ENCODE measurements at places on chromosomes 2 and 18. TPM values are rescaled to one million over a fixed set of nuclear protein-coding genes. Genes with fewer than 3 reads are reported as not detected.

DNA sequence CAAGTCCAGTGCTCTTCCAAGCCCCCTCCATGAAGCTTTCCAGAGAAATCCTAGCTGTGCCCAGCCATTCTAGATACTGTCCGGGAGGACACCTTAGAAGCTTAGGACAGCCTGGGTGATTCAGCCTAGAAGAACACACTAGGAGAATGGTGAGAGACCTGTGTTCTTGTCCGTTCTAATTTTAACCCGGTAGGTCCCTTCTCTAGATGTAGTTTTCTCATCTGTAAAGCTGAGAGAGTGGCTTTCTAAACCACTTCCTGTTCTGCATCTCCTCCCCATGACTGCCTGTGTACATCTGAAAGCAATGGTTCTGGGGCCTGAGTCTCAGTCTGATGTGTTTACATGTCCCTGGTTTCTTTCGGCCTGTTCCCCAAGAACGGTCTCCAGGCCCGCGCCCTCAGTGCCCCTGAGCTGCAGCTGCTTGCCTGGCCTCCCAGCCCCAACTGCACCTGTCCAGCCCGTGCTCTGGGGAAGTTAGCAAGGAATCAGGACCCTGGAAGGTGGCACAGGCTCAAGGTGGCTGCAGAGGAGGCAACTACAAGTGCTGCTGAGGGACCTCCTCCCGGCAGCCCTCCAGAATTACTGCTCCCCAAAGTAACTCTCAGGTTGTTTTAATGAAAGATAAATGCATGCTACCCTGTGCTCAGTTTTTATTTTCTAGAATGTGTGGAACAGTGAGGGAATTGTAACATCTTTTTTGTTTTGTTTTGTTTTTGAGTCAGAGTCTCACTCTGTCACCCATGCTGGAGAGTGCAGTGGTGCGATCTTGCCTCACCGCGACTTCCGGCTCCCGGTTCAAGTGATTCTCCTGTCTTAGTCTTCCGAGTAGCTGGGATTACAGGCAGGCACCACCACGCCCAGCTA is 105.9 kb downstream of the LBH start:
- DNase-seq = no peak
- no peak overlapping the region for H3K4me3 ChIP-seq
- no peaks in the 10 kb centered on the region for H3K36me3 ChIP-seq
- no peak overlapping the region for H3K27ac ChIP-seq
- no peaks in the 10 kb centered on the region for H3K4me1 ChIP-seq
- no peaks in the 10 kb centered on the region for H3K27me3 ChIP-seq

DNA sequence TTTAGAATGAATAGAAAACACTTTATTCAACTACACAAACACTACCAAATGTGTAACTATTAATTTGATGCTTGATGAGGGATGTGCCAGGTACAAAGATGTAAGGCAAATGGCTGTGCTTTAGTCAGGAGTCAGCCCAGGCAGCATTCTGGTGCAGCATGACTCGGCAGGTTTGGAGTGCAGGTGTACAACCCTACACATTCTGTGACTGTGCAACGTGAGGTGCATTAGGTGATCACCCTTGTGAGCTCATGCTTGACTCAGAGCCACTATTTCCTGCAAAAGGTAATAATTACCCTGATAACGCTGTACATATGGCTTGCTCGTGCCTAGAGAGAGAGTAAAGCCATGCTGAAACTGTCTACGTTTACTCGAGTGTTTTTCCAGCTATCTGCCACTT is 288.7 kb upstream of the DSEL start:
- no peak overlapping the region for H3K27ac ChIP-seq

DNA sequence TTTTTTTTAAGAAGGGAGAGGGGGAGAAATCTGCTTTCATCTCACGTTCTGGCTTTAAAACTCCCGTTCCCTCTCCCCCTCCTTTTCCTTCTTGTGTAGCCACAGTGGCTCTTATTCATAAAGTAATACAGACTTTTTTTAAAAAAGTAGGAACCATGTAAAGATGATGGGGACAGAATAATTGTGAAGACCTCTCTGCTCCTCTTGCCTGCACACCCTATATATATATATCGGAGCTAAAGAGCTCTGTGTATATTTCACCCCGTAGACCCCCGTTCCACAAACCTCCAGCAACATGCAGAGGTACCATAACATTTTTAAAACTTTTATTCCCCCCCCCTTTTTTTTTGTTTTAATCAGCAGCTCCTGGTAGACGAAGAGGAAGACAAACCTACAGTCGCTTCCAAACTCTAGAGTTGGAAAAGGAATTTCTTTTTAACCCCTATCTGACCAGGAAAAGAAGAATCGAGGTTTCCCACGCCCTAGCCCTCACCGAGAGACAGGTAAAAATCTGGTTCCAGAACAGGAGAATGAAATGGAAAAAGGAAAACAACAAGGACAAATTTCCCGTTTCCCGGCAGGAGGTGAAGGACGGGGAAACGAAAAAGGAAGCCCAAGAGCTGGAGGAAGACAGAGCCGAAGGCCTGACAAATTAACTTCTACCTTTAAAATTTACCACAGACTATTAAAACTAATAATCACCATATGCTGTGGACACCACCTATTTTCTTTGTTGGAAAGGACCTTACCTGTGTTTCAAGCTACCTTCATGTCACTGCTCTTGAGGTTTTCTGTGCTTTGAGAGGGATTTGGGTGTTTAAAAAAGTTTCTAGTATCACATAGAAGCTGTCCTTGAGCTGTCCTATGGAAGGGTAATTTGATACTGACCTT is 1.7 kb downstream of the HOXD8 start:
- H3K27me3 ChIP-seq = no peaks in the 10 kb centered on the region
- H3K27ac ChIP-seq = no peak overlapping the region
- peaks cover 16% of the 10 kb centered on the region for H3K4me1 ChIP-seq
- DNase-seq = no peak
- H3K36me3 ChIP-seq = no peaks in the 10 kb centered on the region
- no peak overlapping the region for H3K4me3 ChIP-seq

DNA sequence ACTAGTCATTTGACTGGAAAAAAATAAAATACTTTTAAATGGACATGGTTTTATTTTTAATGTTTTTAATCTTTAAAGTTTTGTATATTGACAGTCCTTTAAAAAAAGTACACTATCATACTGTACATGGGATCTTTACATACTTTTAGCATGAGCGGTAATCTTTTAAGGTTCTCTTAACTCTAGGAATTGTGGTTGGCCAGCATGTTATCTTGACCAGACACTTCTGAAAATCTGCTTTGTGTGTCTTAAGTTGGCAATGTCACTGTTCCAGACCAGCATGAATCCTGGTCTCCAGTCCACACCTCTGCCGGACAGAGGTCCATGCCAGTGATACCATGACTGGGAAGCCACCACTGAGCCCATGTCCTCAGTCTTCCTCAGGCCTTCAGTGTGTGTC is 17.7 kb downstream of the ITGB1BP1 start:
- no peak for DNase-seq
- no peaks in the 10 kb centered on the region for H3K4me1 ChIP-seq
- H3K27me3 ChIP-seq = no peaks in the 10 kb centered on the region
- H3K4me3 ChIP-seq = no peak overlapping the region
- H3K36me3 ChIP-seq = no peaks in the 10 kb centered on the region

GRCh38 chr2:152646264-152646663 is 71.0 kb downstream of the PRPF40A start:
- no peak for DNase-seq
- no peak overlapping the region for H3K4me3 ChIP-seq
- H3K4me1 ChIP-seq = peaks cover 13% of the 10 kb centered on the region
- H3K36me3 ChIP-seq = no peaks in the 10 kb centered on the region
- H3K27me3 ChIP-seq = no peaks in the 10 kb centered on the region

GRCh38 chr2:20584399-20585358 is 66.2 kb downstream of the HS1BP3 start:
- peaks cover 31% of the 10 kb centered on the region for H3K4me1 ChIP-seq
- peak; percentile 72 for DNase-seq
- H3K36me3 ChIP-seq = no peaks in the 10 kb centered on the region
- H3K27ac ChIP-seq = peak overlapping the region; percentile 88

GRCh38 chr2:46066601-46067000 is 230.6 kb upstream of the EPAS1 start:
- no peak for DNase-seq
- no peaks in the 10 kb centered on the region for H3K36me3 ChIP-seq
- H3K4me1 ChIP-seq = peaks cover 6% of the 10 kb centered on the region
- no peak overlapping the region for H3K27ac ChIP-seq

DNA sequence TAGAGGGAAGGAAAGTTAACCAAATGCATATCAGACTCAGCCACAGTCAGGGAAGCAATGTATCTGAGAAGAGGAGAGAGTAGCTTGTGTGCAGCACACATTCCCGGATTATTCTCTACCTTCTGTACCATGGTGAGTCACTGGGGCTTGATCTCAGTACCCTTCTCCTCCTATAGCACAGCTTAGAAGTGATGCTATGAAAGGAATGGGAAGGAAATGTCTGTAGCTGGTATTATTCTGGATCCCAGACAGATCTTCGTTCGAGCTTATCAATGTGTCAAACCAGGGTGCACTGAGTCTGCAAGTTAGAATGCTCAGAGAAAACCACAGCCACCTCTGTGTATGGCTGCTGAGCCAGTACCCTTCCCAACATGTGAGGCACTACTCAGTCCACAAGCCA is 88.0 kb upstream of the NFU1 start:
- H3K36me3 ChIP-seq = peaks cover 5% of the 10 kb centered on the region
- no peaks in the 10 kb centered on the region for H3K4me1 ChIP-seq
- no peaks in the 10 kb centered on the region for H3K27me3 ChIP-seq
- H3K4me3 ChIP-seq = no peak overlapping the region
- no peak overlapping the region for H3K27ac ChIP-seq

DNA sequence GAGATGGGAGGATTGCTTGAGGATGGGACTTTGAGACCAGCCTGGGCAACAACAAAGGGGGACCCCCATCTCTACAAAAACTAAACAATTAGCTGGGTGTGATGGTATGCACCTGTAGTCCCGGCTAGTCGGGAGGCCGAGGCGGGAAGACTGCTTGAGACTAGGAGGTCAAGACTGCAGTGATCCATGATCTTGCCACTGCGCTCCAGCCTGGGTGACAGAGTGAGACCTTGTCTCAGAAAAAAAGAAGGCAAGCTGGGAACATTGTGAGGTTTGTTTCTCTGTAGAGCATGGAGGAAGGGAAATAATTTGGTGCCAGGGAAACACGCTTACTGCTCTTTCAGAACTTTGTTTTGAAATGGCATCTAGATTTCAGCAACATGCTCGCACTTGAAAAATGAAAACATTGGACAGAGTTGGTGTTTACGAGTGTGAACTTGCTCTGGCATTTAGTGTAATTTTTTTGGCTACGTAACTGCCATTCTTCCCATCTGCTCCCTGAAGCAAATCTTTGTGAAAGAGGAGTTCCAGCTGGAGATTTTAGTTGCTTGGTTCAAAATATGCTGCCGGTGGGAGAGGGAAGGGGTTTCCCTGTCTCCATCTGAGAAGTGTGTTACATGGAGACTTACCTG is 125.6 kb upstream of the DLX2 start:
- no peak overlapping the region for H3K27ac ChIP-seq
- H3K27me3 ChIP-seq = no peaks in the 10 kb centered on the region
- DNase-seq = no peak
- H3K36me3 ChIP-seq = no peaks in the 10 kb centered on the region

- H3K27me3 ChIP-seq = no peaks in the 10 kb centered on the region
- H3K4me1 ChIP-seq = no peaks in the 10 kb centered on the region
- H3K4me3 ChIP-seq = no peak overlapping the region
These were observed 127.5 kb upstream of the GAREM1 start for GRCh38 chr18:32598144-32598543.

DNA sequence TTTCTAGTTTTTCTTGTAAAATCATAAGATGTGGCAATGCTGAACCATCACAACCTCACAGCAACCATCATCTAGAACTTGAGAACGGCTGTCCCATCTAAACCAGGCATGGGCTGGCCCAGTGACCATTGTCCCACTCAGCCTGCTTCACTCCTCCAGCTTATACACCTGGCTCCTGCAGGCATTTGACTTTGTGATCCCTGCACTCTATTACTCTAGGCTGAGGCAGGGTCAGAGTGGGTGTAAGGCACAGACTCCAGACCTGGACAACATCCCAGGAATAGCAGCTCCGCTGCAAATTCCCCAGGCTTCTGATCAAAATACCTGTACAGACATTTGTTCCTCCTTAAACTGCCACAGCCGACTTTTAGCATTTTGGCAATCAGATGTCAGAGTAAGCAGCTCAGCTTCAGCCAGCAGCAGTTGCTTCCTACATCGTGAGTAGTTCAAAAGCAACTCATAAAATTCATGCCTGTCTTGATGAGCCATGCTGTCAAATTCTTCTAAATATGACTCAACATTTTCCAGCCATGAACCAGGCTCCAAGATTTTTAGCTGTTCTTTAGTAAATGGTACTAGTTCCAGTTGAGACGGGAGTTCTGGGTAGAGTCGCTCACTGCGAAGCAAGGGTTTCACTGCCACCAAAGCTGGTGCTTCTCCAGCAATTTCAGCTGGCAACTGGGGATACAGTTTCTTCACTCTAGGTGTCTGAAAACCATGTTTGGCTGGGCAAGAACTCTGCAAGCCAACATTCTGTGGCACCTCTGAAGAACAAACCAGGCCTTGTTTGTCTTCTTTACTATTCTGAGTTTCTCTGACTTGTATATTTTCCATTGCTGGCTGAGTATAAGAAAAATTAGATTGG is 12.8 kb downstream of the EPG5 start:
- H3K27me3 ChIP-seq = no peaks in the 10 kb centered on the region
- H3K27ac ChIP-seq = no peak overlapping the region
- H3K4me1 ChIP-seq = no peaks in the 10 kb centered on the region
- H3K36me3 ChIP-seq = no peaks in the 10 kb centered on the region
- no peak for DNase-seq

- no peaks in the 10 kb centered on the region for H3K36me3 ChIP-seq
- H3K4me1 ChIP-seq = no peaks in the 10 kb centered on the region
- no peak for DNase-seq
- no peak overlapping the region for H3K4me3 ChIP-seq
These were observed 91.7 kb upstream of the TGIF1 start for GRCh38 chr18:3358310-3358709.

DNA sequence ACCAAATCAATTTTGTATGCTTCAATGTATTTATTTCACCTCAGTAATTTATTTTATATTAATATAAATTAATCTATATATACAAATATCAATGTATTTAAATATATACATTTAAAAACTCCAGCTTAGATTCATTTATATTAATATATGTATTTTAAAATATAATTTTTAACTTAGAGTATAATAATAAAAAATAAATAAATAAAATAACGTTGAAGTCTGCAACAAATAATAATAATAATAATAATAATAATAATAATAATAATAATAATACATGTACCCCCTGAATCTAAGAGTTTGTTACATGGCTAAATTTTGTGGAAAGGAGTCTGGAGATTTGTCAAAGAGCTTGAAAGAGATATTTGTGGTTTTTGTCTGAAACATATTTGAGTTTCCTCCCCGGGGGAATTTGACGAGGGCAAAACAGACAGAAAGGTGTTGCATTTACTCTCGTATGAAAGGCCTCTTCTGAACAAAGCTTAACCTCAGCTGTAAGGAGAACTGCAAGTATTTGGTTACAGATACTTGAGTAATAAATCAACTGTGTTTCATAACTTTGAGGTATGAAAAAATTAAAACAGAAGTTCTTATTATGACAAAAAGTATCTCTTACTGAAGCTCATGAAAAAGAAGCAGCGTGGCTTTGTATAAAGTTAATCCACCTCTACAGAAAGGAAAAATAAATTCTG is 93.4 kb downstream of the CDH19 start:
- DNase-seq = no peak
- H3K36me3 ChIP-seq = no peaks in the 10 kb centered on the region
- no peak overlapping the region for H3K27ac ChIP-seq
- no peaks in the 10 kb centered on the region for H3K27me3 ChIP-seq
- H3K4me1 ChIP-seq = no peaks in the 10 kb centered on the region

GRCh38 chr18:76977108-76977621 is 154.8 kb downstream of the ZNF236 start:
- H3K4me1 ChIP-seq = peaks cover 20% of the 10 kb centered on the region
- H3K27ac ChIP-seq = no peak overlapping the region
- no peaks in the 10 kb centered on the region for H3K36me3 ChIP-seq
- peak; percentile 65 for DNase-seq
- H3K27me3 ChIP-seq = no peaks in the 10 kb centered on the region

Gene DCC
- not detected for total RNA-seq

Gene HK2
- total RNA-seq = 9.2 TPM

Gene TSPYL6
- not detected for total RNA-seq

Gene STARD6
- total RNA-seq = not detected

Gene SERPINB12
- total RNA-seq = not detected

Data from body of pancreas (tissue), 4 donors.